Activated T-cell treated with anti-CD3 and anti-CD28 coated beads, Interleukin-2, amount 50 U/mL, for 1 hour (primary cell): ENCODE measurements at places on chromosomes 2 and 18.

- DNase-seq, result no peak
Observed at GRCh38 chr18:68494802-68495581, 219.9 kb downstream of the TMX3 start.

GRCh38 chr18:2606335-2606734 lies 35.0 kb downstream of the NDC80 start:
- no peak for DNase-seq

DNA sequence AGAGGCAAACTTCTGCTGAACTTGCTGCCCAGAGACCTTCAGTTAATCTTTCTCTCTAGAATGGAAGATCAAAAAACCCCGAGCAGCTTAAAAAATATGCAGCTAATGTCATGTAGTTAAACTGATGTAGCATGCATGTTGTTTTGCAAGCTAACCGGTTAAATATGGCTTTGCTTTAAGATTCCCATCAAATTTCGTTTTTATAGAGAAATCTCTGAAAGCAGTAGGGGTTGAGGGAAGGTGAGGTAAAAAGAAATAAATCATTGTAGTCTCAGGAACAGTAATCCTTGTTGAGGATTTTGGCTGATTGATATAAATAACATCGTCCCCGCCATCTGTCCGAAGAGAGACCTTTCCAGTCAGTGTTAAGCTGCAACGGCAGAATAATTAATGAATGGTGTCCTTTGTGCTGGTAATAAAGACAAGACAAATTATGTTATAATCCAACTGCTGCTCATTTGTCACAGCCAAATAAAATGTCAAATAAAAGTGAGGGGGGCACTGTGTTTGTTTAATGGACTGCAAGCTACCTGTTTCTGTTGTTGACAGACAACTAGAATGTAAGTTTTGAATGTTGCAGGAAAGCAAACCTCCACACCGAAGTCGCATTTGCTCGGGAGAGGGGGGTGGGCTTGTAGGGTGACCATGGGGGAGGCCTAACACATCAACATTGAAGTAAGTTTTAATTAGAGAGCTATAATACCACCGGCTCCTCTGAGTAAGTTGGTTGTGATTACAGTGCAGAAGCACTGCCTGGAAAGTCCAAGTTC lies 555.5 kb downstream of the ARHGAP15 start:
- DNase-seq, result no peak

DNA sequence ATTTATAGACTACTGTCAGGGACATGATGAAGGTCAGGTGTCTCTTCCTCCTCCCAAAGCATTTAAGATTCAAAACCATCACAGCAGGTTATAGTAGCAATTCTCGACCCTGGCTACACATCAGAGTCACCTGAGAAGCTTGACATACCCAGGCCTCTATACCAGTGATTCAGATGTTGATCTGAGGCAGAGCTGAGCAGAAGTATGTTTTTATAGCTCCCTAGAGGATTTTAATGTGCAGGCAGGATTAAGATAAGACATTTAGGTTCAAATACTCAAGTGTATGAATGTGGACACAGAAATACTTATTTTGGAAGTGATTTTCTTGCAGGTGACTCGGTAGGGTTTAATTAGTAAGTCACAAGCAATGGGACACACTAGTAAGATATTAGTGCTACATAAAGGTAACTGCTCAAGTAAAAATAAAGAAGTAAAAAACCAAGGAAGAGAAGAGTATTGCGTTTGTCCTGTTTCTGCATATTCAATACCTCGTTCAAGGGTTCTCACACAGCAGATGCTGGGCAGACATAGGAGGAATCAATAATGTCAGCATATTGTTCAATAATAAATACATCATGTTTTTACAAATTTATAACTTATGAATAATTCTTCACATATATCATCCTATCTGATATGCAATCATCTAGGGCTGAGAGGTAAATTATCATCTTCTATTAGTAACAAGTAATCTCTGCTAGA lies 7.0 kb downstream of the GCFC2 start:
- no peak for DNase-seq

- DNase-seq, result no peak
Observed at GRCh38 chr18:58674863-58675472, 3.7 kb downstream of the MALT1 start.

- DNase-seq, result no peak
Observed at GRCh38 chr2:124025171-124025580, at the start of gene CNTNAP5. TSS of gene CNTNAP5 (plus strand) at chr2:124025287. CDS start at chr2:124025651, 364 bp downstream.

DNA sequence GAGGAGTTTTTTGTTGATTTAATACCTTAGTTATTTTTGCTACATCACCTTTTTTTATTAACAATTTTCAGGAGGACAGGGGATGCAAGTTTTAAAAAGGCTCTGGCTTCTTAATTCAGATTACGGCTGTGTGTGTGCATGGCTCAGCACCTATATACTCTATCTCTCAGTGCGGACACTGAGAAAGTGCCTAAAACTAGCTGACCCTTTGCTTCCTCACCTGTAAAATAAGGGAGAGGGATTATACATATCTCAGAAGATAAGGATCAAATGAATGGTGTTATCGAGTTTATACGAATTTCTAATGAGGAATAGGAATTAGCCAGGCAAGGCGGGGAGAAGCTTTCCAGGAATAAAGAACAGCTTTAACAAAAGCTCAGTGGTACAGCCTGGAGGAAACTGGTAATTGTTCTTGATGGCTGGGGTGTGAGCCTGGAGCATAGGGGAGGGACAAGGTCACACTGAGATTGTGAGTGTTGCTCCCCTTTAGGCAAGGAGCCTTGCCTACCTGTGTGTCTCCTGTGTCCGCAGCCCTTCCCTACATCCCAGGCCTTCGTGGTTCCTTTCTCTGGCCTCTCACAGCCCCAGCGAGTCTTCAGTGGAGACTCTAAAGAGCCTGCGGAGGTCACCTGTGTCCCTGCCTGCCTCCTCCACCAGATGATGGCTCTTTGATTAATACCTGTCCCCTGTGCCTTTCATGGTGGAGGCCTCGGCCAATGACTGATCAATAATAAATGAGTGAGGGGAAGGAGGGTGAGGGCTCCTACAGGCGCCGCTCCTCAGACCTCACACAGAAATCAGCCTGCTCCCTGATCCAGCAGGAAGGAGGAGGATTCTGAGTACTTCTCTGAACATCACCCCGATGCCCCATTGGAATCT lies 92.7 kb downstream of the DDX1 start:
- DNase-seq, result no peak

DNA sequence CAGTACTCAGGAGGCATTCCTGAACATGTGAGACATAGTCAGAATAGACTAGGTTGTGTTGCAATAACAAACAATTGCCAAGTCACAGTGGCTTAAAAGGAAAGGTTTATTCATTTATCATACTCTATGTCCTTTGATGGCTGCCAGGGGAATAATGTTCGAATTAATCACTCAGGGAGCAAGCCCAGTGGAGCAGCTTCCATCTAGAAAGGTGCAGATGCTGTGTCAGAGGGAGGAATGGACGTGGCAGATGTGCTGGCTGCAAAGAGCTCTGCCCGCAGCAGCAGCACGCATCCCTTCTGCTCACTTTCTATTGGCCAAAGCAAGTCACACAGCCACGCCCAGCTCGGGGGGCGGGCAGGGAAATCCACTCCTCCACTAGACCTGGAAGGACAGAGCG lies 105.9 kb upstream of the AQP4 start:
- no peak for DNase-seq
